PC-3 (cell line): ENCODE measurements at places on chromosomes 7 and 10. TPM values are rescaled to one million over a fixed set of nuclear protein-coding genes. Genes with fewer than 3 reads are reported as not detected.

SPDYE16 gene
- not detected in 2 replicates for total RNA-seq

WDR86 gene
- not detected in 2 replicates for total RNA-seq

SEMA3E gene
- total RNA-seq: 3.6 and 5.9 TPM in 2 replicates

MET gene
- total RNA-seq: 109 and 118 TPM in 2 replicates

HTRA1 gene
- total RNA-seq: 18.6 and 21.3 TPM in 2 replicates

AKR1D1 gene
- total RNA-seq: not detected in 2 replicates

NUTM2A gene
- 0.18 and 0.86 TPM in 2 replicates for total RNA-seq

TMEM270 gene
- total RNA-seq: 3.8 TPM in 1 of 2 replicates, not detected in the other

SCART1 gene
- 2.4 and 5.1 TPM in 2 replicates for total RNA-seq

CADPS2 gene
- 7.5 and 9.4 TPM in 2 replicates for total RNA-seq

TMEM176B gene
- total RNA-seq: not detected in 2 replicates

DNA sequence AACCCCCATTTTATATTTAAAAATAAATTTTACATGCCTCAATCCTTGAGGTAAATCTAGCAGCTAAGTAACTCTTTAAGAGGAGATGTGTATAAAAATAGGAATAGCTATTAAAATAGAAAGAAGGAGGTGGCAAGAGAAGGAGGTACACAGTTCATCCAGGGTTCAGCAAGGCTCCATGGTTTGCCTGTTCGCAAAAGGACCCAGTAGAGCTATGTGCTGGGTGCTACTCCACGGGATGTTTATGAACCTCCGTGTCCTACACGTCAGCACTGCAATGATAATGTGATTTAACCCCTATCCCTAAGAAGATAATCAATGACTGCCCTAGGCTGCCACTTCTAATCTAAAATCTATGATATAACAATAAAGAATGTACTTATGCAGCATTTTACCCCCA, 926 bp upstream of the DENND11 start:
- DNase-seq: no peak

DNA sequence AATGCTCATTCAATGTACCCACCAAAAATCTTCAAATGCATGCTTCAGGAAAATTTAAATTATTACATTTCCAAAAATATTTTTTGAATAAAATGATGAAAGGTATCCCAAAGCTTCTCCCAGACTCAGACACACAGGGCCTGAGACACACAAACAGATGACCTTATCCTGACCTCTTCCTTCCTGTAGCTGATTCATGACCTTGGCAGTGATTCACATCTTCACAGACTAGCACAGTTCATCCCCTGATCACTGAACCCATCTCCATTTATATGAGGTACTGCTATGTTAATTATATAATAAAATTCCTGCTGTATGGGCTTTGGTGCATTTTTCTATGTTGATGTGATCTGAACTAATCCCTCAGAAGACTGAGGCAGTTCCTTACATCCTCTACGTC, 265.0 kb upstream of the GLI3 start:
- DNase-seq: peak; percentile 26

GRCh38 chr7:96708872-96709271, 774 bp downstream of the SEM1 start:
- DNase-seq: no peak

DNA sequence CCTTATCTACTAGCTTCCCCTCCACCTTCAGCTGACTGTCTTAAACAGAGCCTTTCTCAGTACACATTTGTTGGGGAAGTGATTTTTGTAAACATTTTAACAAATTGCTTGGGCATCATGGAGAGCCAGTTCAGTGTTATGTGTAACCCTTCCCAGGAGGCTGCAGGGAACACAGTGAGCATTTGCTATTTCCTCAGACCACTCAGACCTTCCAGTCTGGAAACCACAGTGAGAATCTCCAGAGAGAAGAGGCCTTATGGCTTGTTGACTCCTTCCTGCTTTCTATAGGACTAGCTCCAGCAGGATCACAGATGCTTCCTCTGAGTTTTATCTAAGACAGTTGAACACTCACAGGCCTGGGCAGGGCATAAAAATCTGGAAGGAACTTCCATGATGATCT, 409.8 kb upstream of the NPVF start:
- DNase-seq: no peak

- DNase-seq: no peak
Measured at GRCh38 chr7:69966766-69967591, 368.7 kb downstream of the AUTS2 start.

GRCh38 chr10:21650353-21650752, 116.3 kb downstream of the MLLT10 start:
- DNase-seq: no peak

DNA sequence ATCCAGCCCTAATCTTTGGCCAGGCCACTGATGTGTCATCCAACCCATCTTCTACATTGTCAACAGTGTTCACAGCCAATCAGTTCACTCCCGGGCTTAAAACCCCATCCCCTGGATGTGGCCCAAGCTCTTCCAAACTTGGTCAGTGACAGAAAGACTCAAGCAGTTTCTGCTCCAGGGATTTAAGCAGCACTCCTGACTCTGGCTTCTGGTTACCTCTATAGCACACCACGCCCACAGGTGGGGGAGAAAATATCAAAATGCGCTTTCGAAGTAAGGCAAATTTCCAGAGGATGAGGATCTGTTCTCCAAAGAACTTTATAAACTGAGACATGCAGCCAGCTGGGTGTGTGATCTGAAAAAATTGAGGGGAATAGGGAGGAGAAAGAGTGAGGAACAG, 35.9 kb downstream of the DENND11 start:
- DNase-seq: no peak

DNA sequence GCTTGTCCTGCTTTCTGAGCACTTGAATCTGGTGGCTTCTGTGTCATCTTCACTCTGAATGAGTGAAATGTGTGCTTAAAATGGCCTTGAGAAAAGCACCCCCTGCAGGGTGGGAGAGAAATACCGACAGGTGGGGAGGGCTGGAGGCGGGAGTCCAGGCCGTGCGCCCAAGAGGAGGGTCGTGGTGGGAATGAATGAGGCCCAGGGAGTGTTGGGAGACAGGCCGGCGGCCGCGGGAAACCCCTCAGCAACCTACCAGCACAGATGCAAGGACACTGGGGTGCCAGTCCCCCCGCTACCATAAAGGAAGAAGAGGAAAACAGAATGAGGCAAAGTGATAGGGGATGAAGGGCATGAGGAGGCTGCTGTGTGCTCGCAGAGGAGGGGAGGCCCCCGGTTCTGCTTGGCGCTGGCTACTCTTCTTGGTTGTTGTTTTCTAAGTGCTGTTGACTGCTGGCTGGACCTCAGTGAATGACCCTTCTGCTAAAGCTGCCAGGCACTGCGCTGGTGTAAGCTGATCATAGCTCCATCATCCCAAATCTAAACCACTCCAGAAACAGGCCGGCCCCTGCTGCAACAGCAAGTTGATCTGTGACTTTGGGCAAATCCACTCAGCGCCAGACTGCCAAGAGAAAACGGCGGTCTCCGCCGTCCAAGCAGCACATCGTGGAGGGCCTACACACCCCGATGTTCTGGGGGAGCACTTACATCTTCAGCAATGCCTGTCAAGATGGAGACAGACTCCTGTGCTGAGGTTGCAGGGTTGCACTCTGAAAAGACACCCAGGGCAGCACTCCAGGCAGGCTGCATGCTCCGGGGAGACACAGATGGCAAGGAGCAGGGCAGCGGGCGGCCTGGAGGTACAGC, 378.5 kb downstream of the DNAJB6 start:
- no peak for DNase-seq

DNA sequence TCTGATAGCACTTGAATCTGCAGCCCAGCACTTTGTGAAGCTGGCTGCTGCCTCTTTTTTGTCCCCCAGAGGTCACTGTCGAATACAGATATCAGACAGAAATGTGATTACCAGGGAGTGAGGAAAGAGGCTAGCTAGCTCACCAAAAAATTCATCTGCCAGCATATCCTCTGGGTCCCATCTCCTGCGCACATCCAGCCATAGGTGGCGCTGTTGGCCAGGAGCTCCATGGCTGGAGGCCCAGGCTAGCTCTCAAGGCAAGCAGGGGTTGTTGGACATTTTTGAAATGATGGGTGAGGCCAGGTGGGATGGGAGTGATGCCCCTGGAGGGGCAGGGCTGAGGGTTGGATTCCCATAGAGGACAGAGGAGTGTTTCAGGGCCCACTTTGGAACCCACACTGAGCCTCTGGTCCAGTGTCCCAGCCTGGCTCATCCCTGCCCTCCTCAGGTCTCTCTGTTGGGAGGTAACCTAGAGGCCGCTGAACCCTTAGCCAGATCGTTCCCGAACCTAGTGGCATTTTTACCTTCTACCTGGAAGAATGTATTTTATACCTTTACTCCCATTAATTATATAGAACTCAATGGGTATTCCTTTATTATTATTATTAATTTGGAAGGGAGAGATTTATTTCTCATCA, 14.8 kb downstream of the DPCD start:
- DNase-seq: peak; percentile 76

- no peak for DNase-seq
Measured at GRCh38 chr10:79944428-79945395, 4.2 kb downstream of the SFTPD start.

GRCh38 chr10:88070080-88070880, 206.9 kb downstream of the PTEN start:
- no peak for DNase-seq

- peak; percentile 45 for DNase-seq
Measured at GRCh38 chr10:34081948-34082347, 733.1 kb downstream of the PARD3 start.

- no peak for DNase-seq
Measured at GRCh38 chr10:99938563-99938962, 71.2 kb downstream of the DNMBP start.

GRCh38 chr10:119588071-119588470, 8.7 kb downstream of the TIAL1 start:
- no peak for DNase-seq

- no peak for DNase-seq
Measured at GRCh38 chr10:61001731-61002122, 57.7 kb upstream of the RHOBTB1 start.

- no peak for DNase-seq
Measured at GRCh38 chr7:143329471-143330170, 13.7 kb downstream of the CLCN1 start.
